Right ventricle myocardium superior (tissue), 1 donor: ENCODE measurements at places on chromosomes 2 and 18.

DNA sequence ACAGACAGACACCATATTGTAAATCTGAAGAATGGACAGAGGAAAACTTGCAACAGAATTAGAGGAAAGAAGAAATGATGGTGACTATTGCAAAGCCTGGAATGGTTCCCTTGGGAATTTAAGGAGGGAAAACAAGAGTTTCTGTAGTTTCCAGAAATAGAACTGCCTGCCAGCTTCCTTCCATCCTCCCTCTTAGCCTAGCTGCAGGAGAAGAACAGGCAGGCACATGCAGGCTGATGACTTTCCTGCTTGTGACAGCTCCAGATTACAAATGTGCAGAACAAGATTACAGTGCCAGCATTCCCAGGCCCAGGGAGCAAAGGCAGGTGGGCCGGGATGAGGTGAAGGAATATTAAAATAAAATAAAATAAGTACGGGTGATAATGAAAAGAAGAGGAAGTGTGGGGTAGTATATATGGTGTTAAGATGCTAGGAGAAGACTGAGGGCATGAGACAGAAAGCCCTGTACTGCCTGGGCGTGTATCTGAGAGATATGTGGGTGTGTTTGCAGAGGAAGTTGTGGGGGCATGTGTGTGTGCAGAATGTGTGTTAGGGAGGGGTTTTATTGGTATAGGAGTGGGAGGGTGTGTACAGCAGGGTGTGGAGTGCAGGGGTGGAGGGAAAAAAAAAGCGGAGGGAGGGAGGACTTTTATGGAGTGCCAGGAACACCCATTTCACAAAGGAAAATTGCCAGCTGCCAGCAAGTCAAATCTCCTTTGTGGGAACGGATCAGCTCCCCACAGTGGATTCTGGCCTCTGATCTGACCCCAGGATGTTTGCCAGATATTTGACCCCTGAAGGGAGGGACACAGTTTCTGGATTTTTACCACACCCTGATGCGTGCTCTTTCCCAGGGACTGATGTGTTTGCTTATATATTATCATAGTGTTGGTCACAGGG lies 43.9 kb upstream of the NEMP2 start:
- DNase-seq, result no peak

DNA sequence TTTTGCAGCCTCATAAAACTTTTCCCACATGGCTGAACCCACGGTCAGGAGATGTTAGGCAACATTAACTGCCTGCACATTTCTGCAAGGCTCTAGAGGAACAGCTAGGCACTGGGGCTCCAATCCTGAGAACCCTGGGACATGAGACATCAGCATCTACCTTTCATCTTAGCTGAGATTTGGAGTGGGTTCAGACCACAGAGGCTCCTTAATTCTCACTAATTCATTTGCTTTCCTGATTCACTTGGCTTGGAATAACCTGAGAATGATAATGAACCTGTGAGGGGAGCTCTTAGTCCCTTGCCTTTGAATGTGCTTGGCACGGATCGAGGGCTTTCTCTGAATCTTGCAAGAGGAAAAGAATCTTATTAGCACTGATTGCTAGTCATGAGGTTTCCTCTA lies 266.2 kb downstream of the FIGN start:
- no peak for DNase-seq

- DNase-seq, result no peak
Observed at GRCh38 chr2:204046145-204046544, 109.6 kb downstream of the ICOS start.

- DNase-seq, result no peak
Observed at GRCh38 chr2:227378371-227378782, 729 bp downstream of the TM4SF20 start.

GRCh38 chr2:9471206-9471605 lies 3.1 kb upstream of the IAH1 start:
- no peak for DNase-seq

- DNase-seq, result no peak
Observed at GRCh38 chr18:30056528-30056927, 986.0 kb downstream of the DSC3 start.

- DNase-seq, result no peak
Observed at GRCh38 chr2:115129536-115129935, 687.1 kb downstream of the DPP10 start.

DNA sequence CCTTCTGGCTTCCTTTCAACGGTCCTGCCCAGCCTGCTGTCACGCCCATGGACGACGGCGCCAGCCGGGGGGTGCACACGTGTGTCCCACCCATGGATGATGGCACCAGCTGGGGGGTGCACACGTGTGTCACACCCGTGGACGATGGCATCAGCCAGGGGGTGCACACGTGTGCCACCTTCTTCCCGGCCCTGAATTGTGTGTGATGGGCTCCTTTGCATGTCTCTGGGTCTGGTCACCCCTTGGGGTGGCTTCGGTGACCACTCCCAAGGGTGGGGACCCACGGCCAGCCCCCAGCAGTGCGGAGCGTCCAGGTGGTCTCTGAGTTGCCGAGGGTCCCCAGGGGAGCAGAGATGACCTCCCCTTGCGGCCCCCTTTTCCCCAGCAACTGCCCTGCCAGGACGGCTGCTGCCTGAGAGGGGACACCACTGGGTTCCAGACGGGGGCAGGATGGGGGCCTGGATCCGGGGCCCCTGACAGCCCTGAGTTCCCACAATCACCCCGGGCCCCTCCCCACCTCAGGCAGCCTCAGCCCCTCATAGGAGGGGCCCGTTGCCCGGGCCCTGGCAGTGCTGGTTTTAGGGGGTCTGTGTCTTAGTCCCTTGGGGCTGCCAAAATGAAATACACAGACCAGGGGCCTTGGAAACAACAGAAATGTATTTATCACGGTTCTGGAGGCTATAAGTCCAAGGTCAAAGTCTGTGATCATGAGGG lies 9.4 kb downstream of the NEU4 start:
- DNase-seq, result peak; percentile 27

DNA sequence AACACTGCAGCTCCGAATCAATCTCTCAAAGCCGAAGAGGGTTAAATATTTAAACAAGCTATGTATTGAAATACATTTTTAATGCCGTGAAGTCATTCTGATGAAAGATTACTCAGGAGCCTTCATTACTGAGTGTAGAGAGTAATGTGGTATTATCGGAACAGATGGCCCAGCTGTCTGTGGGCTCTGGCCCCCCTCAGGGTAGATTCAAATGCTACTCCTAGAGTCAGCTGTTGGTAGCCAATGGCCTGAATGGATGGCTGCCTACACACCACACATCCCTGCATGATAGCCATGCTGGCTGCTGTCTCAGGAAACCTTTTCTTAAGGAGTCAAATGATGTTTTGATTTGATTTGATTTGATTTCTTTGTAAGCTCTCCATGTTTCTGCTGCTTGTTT lies 732.3 kb upstream of the CELF4 start:
- DNase-seq, result no peak

- DNase-seq, result no peak
Observed at GRCh38 chr2:62857139-62857931, 151.8 kb downstream of the EHBP1 start.

GRCh38 chr18:12908706-12909105 lies 24.7 kb upstream of the PTPN2 start:
- DNase-seq, result no peak

DNA sequence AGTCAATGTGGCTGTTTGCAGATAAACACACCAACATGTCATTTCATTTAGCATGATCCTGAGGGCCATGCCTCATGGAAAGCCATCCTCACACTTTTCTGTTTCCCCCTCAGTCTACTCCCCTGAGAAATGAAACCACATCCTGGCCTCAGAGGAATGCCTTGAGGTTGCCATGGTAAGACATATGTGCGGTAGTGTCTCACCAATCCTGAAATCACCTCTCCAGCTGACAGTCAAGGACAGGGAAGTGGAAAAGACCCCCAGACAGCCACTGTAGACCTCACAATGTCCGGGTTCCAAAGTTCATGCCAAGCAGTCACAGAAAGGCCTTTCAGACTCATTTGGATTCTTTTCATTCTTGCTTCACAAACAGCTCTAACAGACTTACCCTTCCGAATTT lies 175.2 kb upstream of the PKDCC start:
- no peak for DNase-seq

GRCh38 chr2:42951263-42951938 lies 159.0 kb upstream of the HAAO start:
- peak; percentile 79 for DNase-seq

- no peak for DNase-seq
Observed at GRCh38 chr18:46856973-46857372, 60.3 kb downstream of the PIAS2 start.

GRCh38 chr2:182827182-182827879 lies 39.1 kb downstream of the FRZB start:
- no peak for DNase-seq

DNA sequence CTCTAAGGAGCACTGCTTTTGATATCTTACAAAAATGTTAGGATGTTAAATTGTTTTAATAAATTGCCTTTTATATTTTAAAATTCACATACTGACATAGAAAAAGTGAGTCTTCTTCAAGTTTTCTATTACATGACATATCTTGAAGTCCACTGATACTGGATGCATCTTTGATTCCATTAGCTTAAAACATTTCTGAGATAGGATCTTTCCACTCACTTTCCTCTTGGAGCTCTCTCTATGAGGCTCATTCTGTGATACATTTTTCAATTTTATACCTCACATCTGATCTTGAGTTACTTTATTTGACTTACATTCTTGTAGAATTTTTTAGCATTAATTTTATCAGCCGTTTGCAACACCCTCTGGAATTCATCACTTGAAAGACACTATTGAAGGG lies 86.8 kb upstream of the NOL4 start:
- no peak for DNase-seq

DNA sequence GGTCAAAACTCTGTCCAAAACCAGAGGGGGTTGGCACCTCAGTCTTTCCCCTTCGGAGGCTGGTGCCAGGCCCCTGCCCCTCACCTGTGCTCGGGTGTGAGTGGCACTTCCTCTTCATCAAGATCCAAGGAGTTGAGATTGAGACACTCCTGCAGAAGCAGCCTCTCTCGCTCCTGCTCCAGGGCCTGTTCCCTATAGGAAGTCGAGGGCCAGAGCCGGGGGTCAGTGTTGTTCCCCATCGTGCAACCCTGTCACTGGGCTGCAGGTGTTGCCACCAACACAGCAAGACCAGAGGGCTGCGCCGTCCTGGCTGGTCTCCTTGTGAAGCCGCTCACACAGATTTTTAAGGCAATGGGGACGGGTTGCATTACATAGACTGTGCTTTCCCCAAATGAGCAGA lies 18.9 kb downstream of the FAM178B start:
- DNase-seq, result no peak

DNA sequence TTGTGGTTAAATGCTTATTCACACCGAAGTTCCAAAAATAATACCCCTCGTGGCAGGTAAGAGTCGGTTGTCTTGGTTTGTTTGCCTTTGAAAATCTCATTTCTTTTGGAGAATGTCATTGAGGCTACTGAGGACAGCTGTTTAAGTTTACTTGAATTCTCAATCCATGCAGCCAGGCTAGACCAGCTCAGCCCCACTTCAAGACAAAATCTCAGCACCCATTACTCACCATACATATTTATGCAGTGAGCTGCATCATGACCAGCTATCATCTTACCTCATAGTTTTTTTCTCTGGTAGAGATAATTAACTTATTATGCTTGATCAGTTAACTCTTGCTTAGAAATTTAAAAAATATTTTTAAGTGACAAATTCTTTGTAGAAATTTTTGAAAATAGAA lies 115.9 kb downstream of the HAUS1 start:
- DNase-seq, result no peak

DNA sequence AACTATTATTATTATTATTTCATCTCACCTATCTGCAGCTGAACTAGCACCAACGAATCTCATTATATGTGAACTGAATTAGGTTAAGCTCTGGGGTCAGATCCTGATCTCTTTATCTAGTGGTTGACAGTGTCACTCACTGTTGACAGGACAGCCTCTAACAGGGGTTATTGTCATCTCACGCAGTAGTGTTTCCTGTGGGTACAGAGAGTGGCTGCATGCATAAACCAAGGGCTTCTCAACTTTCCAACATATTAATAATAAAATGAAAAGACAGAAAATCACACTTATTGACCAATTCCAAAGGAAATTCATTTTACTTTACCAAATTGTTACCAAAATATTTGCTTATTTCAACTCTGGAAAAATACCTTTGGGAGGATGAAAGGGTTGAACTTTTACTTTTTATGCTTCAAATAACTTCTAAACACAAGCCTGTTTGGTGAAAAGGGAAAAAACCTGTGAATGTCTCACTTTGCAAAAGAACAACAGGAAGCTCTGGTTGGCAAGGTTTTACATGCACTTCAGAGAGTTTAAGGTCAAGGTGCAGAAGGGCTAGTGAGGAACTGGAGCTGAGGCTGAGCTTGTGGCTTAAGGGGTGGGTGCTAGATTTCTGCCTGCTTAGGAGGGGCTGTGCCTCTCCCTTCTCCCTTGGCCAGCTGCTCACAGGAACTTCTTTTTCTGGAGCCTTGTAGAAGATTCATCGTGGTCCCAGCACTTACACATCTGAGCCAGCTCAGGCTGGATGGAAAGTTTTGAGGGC lies 72.6 kb downstream of the CTAGE1 start:
- no peak for DNase-seq

DNA sequence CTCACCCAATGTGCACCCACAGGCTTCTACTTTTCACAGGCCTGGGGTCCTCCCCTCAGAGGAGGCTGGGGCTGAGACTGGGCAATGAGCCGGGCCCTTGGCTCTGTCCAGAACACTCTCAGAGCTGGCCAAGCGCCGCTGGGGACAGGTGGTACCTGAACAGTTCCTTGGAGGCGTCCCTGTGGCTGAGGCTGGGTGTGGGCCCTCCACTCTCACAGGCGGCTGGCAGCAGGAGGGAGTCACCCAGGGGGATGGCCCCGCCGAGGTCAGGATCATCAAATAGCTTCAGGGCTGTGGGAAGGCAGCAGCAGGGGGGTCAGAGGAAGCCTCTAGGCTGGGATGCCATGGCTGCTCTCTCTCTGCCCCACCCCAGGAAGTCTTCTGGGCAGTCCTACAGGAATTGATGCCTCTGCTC lies 27.1 kb downstream of the HS1BP3 start:
- DNase-seq, result peak; percentile 40

DNA sequence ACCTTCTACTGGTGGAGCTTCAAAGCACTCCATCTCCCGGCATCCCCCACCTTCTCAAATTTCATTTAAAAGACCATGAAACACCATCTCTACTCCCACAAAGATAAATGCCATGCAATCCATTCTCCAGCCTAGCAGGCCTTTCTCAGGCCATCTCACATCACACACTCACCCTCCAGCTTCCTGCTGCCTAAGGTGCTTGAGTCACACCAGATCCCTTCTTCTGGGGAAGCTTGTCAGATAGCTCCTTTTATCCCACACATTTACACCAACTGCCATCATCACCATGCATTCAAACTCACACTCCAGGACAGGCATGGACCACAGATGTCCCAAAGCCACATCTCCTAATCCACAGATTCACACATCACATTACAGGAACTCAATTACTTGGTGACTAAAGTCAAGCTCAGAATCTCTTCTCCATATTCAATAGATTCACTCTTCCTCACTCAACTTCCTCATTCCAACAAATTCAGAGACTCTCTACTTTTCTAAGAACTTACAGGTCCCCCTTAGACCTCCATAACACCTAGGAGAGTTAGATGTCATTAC lies 292.5 kb downstream of the TNS1 start:
- DNase-seq, result no peak

GRCh38 chr2:65536596-65536995 lies 104.2 kb upstream of the SPRED2 start:
- no peak for DNase-seq
